Heart right ventricle (tissue), 16 donors: ENCODE measurements at places on chromosomes 3 and 15. TPM values are rescaled to one million over a fixed set of nuclear protein-coding genes. Genes with fewer than 3 reads are reported as not detected.

GRCh38 chr15:70720228-70721016 is 42.9 kb downstream of the UACA start:
- DNase-seq, result no peak

DNA sequence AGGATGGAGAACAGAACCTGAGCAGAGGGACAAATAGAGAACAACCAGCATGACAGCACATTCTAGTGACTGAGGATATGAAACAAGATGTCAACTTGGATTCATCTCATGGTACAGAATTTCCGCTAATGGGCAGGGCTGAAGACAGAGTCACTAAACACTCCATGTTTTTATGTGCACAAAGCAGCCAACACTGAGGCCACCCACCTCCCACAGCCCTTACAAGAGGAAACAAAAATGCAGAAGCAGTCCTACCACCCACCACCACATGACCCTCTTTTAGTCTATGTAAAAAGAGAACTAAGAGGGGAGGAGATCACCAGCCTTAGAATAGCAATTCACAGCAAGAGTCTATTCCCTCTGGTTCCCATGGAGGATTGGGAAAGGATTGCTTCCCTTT is 131.4 kb upstream of the UBE2E2 start:
- peak; percentile 8 for DNase-seq

VWA5B2 gene
- total RNA-seq, result not detected

SERPINI1 gene
- total RNA-seq, result 10.7 TPM

RPL32 gene
- 1,102 TPM for total RNA-seq
